ENCODE measurements at places on chromosomes 12 and 14.

DNA sequence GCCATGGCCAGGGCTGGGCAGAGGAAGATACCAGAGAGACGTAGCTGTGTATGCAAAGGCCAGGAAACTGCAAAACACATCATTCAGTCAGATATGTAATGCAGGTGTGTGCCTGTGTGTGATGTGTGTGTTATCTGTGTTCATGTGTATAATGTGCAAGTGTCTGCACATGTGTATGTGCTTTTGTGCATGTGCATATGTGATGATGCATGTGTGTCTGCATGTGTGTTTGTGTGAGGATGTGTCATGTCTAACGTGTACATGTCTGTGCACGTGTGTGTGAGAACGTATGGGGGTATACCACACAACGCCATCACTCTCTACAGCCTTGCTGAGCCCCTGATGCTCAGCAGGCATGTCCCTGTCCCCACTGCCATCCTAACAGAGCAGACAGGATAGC is 9.7 kb downstream of the DIO3 start:
- no peak for DNase-seq

- no peak for DNase-seq
These were observed 58.6 kb downstream of the PHETA1 start for GRCh38 chr12:111310076-111310870.

GRCh38 chr12:6643569-6644256 is 3.5 kb downstream of the ACRBP start:
- no peak for DNase-seq

DNA sequence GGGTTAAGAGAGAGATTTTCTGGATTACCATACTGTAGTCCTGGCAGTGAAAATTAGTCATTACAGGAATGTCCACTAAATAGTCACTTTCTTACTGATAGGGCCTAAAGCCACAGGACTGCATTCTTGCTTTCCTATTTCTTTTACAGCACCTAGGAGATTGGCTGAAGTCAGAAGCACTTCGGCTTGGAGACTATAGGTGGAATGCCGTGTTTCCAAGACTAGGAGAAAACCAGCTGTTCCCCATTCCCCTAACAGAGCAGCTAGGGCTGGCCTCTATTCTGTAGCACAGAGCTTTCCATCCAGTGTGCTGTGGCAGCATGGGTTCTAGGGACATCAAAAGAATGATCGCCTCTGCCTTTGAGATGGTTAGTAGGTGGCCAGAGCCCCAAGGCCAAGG is 15.1 kb downstream of the PIGH start:
- no peak for DNase-seq

GRCh38 chr14:59450716-59451115 is 14.5 kb downstream of the GPR135 start:
- DNase-seq, result no peak

Data from stimulated activated CD4-positive, alpha-beta T cell treated with anti-CD3 and anti-CD28 coated beads, Interleukin-15, amount 100 ng/mL, for 1 hour (primary cell).